Ovary (tissue), 10 donors: ENCODE measurements at places on chromosomes 1 and 21.

GRCh38 chr1:48251821-48252220 lies 29.3 kb downstream of the SLC5A9 start:
- no peak for DNase-seq

GRCh38 chr1:154726896-154727753 lies 119.1 kb upstream of the ADAR start:
- DNase-seq: no peak

- DNase-seq: no peak
These were observed 70.9 kb upstream of the SAMSN1 start for GRCh38 chr21:14617040-14617393.

- DNase-seq: no peak
These were observed 17.8 kb upstream of the PLD5 start for GRCh38 chr1:242542271-242542670.

- no peak for DNase-seq
These were observed 68.8 kb upstream of the RBM34 start for GRCh38 chr1:235229868-235230267.

DNA sequence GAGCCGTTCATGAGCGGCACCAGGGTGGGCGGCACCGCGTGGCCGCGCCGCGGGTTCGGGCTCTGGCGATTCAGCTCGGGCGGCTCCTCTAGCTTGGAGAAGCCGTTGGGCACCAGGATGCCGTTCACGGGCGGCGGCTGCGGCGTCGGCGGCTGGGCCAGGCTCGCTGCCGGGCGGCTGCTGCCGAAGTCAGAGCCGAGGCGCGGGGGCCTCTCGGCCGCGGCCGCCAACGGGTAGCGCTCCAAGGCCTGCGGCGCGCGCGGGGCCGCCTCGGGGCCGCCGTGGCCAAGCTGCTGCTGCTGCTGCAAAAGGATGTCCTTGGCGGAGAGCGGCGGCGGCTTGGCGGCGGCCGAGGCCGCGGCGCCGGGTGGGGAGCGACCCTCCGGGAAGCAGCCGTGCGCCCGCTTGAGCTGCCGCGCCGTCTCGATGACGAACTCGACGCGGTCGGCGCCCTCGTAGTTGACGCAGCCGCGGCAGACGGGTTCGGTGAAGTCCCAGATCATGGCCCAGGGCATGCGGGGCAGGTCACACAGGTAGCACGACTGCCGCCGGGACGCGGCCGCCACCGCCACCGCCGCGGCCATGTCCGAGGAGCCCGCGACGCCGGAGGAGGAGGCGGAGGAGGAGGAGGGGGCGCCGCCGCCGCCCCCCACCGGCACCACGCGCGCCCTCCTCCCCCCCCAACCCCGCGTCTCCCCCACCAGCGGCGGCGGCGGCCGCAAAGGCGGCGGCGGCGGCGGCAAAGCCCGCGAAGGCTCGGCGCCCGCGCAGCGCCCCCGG lies 877 bp downstream of the IRF2BP2 start:
- DNase-seq: peak; percentile 72

DNA sequence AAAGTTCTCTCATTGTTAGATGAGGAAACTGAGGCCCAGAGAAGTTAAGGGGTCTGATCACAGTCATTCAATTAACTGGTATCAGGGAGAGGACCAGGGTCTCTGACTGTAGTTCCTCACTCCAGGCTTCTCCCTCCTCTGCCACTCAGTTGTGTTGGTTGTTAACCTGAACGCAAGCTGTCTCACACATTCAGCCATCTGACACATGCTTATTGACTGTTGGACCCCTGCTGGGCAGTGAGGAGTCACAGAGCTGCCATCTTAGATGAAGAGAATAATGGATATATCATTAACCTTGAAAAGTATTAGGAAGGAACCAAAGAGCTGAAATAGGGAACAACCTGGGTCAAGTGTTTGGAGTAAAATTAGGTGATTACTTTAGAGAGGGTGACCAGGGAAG lies 194.8 kb downstream of the ZZZ3 start:
- no peak for DNase-seq

DNA sequence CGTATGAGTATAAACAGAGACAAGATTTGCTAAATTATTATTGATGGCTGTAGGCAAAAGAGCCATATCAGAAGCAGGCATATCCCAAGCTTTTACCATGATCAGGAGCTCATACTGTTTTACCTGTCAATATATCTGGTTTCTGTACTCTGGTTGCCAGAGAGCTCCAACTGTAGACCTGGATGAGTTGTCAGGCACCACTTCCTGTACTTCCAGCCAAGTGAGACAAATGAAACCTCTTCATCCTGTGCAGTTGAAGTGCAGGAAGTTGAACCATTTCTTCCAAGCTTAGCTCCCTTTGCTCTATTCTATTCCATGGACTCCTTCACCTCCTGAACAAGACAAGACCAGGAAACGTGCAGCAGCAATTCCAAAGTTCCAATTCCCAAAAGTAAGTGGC lies 115.6 kb downstream of the ZNF281 start:
- no peak for DNase-seq

- DNase-seq: no peak
These were observed 37.6 kb upstream of the HMGB4 start for GRCh38 chr1:33826311-33826710.

GRCh38 chr1:65429806-65430205 lies 9.3 kb downstream of the LEPR start:
- DNase-seq: no peak

- DNase-seq: no peak
These were observed 49.6 kb downstream of the RUNX1 start for GRCh38 chr21:34999397-34999941.

DNA sequence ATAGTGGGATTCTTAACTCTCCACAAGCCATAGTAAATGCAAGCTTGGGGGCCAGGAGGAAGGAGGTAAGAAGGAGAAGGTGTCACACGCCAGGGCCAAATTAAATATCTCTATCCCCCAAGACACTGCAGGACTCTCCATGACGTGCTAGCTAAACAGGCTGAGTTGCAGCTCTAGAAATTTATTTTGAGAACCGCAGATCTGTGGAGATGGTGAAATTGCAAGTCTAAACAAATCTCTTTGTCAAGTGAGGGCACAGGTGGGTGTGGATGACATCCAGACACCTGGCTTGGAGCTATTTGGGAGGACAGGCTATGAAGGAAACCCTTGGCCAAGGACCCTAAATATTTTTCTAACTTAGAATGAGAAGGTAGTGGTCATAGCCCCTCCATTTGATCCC lies 39.5 kb upstream of the USP1 start:
- no peak for DNase-seq

- DNase-seq: no peak
These were observed 83.0 kb upstream of the ZC3H12A start for GRCh38 chr1:37391211-37392011.

DNA sequence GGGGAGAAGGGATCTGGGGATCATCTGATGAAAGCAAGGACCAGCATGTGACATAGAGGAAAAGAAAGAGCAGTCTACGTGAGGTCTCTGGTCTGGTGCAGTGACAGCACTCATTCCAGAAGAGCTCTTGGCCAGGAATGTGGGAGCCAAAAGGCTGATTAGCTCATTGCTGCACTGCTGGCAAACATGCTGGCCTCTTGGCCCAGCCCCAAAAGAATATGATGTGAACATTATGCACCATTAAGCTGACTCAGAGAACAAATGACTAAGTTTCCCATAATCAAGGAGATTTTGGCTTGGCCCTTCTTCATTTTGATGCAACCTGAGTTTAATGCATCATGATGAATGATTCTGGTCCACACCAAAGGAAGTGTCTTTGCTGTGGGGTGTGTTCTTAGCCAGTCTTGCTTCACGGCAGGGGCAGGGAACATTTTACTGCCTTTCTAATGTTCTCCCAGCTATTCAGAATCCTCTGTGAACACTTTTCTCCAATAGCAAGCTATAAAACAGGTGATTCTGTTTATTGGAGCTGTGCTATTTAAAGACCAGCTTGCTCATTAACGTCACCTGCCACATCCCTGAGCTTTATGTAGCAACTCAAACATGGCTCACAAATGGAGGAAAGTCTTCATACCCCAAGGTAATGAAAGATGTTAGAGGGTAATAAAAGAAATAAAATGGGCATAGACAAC lies 55.1 kb downstream of the PCBP3 start:
- DNase-seq: no peak

DNA sequence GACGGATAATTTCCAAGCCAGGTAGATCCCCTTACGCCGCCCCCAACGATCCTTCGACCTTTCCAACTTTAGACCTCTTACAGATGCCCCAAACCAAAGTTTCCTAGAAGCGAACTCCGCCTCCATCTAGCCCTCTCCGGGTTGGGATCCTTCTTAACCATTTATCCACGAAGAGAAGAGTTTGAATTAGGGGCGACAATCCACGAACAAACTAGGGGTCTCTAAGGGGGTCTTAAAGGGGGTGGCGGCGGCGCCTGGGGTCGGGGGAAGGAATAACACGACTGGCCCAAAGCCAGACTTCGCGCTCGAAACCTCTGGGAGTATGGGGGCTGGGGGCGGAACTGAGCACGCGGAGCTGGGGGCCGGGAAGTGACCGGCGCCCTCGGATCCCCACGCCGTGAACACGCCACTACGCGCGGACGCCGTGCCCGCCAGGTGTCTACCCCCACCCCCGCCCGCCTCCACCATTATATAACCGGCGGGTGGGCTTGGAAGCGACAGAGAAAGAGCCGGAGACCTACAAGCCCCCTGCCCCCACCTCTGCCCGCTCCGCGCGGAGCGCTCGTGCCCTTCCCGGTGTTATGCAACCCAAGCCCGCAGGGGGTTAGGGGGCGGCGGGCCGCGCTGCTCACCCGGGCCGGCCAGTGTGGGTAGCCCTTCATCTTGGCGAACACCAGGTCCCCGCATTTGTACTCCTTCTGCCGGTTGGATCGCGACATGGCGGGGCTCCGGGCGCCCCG lies 594 bp downstream of the HDGF start:
- DNase-seq: peak; percentile 80

DNA sequence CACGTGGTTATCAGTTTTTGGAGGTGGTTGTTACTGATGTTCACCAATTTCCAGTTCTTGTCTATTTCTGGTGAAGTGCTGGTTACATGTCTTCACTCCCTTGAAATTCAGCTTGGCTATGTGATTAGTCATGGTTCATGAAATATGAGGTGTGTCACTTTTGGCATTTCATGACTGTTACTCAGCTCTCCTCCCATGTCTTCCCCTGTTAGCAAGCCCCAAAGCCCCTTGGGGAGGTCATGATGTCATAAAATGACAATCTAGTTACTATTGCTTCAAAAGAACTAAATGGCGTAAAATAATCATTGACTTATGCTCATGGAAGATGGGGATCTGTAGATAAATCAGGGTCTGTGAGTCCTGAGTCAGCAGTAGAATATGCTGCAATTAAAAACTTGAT lies 425.1 kb downstream of the SETD4 start:
- no peak for DNase-seq

- no peak for DNase-seq
These were observed 220.6 kb downstream of the DYRK1A start for GRCh38 chr21:37587203-37587602.

GRCh38 chr1:229410692-229411433 lies 23.0 kb downstream of the ACTA1 start:
- DNase-seq: peak; percentile 58
